Natural killer cell (primary cell): ENCODE measurements at places on chromosomes 4 and X.

DNA sequence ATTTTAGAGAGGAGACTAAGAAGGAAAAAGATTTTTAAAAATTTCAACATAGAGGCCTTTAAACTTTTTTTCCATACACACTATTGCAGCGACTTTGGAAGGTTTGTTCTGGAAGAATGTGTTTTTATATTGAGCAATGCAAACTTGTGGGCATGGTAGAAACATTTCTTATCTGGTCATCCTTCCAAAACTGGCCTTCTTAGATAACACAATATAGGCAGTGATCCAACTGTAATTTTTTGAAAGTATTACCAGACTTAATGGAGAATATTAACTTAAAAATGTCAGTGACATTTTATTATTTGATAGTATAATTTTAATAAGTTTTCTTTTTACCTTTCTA lies 25.6 kb downstream of the FHDC1 start:
- no peak for DNase-seq

- no peak for DNase-seq
Measured at GRCh38 chr4:45327544-45327943, 601.2 kb upstream of the GNPDA2 start.

DNA sequence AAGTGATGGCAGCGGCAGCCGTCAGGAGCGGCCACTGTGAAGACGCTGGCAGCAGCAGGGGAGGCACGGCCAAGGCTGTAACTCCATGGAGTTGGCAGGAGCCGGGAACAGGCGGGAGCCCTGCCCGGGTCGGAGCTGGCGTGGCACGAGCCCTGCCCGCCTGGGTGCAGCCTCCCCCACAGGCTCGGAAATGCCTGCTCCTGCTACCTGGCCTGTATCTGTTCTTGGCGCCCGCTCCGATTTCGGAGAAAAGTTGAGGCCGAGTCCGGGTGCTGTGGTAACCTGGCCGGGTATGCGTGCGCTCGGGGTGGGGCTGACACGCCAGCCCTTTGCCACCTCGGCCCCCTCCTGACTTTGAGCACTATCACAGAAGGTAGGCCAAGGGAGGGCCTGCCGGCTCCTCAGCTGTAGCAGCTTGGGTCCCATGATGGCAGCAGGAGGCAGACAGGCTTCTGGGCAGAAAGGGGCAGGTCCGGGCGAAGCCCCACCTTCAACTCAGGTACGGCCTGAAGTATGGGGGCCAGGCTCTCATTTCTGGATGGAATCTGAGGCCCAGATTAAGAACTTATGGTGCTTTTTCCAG lies 51.2 kb upstream of the SHISA3 start:
- no peak for DNase-seq

DNA sequence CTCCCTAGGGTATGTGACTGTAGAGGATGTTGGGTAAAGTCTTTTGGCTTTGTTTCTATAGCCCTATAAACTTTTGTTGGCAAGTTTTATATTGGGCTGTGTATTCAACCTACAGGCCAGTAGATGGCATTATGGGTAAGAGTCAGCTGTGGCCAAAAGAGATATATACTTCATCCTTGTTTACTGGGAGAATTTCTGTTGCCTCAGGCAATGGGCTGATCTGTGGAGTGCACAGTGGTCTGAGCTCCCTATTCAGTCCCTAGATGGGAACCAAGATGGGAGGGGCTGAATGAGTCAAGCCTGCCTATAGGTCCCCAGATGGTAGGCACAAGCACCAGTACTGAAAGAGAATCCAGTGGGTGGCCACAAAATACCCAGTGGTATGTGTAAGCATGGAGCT lies 580.6 kb downstream of the EPHA5 start:
- no peak for DNase-seq

GRCh38 chr4:85132117-85132516 lies 165.6 kb upstream of the WDFY3 start:
- no peak for DNase-seq

- no peak for DNase-seq
Measured at GRCh38 chr4:3797831-3798790, 31.9 kb downstream of the ADRA2C start.
